Activated CD4-positive, alpha-beta memory T cell treated with anti-CD3 and anti-CD28 coated beads for 36 hours (primary cell): ENCODE measurements at places on chromosomes 2 and 18. TPM values are rescaled to one million over a fixed set of nuclear protein-coding genes. Genes with fewer than 3 reads are reported as not detected.

- peaks cover 4% of the 10 kb centered on the region for H3K27me3 ChIP-seq
- DNase-seq: no peak
- H3K4me3 ChIP-seq: no peak overlapping the region
- no peaks in the 10 kb centered on the region for H3K4me1 ChIP-seq
- H3K27ac ChIP-seq: no peak overlapping the region
Observed at GRCh38 chr2:98142106-98142791, 55.3 kb downstream of the VWA3B start.

DNA sequence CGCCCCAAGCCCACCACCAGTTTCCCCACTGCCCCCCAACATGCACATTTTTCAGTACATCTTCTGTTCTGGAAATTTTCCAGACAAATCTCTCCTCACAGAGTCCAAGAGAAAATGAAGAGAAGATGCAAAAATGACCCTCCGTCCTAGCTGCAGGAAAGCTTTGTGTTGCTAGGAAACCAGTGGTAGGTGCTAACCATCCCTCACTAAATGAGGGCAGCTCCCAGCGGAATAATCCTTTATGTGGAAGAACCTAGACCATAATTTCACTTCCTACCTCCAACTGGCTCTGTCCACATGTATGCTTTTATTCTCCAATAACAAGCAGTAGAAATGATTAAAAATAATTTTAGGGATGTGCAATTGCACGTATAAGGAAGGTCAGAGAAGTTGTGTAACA, 311.9 kb upstream of the EPHA4 start:
- no peaks in the 10 kb centered on the region for H3K4me1 ChIP-seq
- no peak overlapping the region for H3K27ac ChIP-seq
- no peaks in the 10 kb centered on the region for H3K27me3 ChIP-seq
- H3K36me3 ChIP-seq: no peaks in the 10 kb centered on the region
- no peak for DNase-seq

Gene IRS1
- 2.1 TPM for total RNA-seq

Gene CCDC150
- 13.2 TPM for total RNA-seq

GRCh38 chr18:55869556-55870501, 281.8 kb upstream of the TCF4 start:
- no peak for DNase-seq
- H3K36me3 ChIP-seq: no peaks in the 10 kb centered on the region
- H3K4me1 ChIP-seq: no peaks in the 10 kb centered on the region
- H3K27me3 ChIP-seq: no peaks in the 10 kb centered on the region

- no peak for DNase-seq
- no peak overlapping the region for H3K4me3 ChIP-seq
- H3K36me3 ChIP-seq: peaks cover 25% of the 10 kb centered on the region
- H3K4me1 ChIP-seq: peaks cover 10% of the 10 kb centered on the region
- no peaks in the 10 kb centered on the region for H3K27me3 ChIP-seq
Observed at GRCh38 chr2:190501702-190502407, 32.7 kb downstream of the NEMP2 start.

DNA sequence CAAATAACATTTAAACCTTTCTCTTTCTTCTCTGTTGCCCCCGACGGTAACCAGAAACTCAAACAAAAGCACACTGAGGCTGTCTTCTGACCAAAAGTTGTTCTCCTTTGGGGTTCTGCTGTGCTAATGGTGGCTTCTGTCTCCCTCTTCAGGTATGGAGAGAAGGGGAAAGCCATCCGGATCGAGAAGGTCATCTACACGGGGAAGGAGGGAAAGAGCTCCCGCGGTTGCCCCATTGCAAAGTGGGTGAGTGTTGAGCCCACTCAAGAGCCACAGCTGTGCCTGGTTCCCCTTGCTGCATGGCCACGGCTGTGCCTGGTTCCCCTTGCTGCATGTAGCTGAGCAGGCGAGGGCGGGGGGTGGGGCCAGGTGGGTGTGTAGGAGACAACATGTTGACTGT, 67.4 kb downstream of the BOLA3 start:
- H3K27ac ChIP-seq: no peak overlapping the region
- no peaks in the 10 kb centered on the region for H3K27me3 ChIP-seq
- no peak for DNase-seq
- no peak overlapping the region for H3K4me3 ChIP-seq

DNA sequence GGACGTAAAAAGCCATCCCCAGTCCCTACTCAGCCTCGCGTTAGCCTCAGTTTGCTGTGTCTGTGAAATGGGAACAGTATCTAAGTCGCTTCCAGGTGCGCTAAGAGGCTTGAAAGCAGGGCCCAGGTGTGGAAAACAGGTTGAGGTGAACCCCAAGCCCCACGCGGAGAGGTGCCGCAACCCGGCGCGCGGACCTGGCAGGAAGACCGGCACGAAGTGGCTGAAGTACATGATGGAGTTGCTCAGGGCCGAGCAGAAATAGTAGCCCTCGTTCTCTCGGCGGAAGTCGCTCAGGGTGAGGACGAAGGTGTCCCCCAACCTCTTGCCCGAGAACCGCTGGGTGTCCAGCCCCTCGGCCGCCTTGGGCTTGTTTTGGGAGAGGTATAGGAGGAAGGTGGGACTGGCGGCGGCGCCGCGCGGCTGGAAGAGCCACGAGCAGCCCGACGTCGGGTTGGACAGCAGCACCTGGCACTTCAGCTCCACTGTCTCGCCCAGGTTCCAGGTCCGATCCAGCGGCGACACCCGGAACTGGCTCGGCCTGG, 508 bp downstream of the CD8A start:
- no peak overlapping the region for H3K27ac ChIP-seq
- H3K4me3 ChIP-seq: peak overlapping the region; percentile 45

Gene TNFRSF11A
- total RNA-seq: 6.1 TPM

Gene AGXT
- not detected for total RNA-seq

DNA sequence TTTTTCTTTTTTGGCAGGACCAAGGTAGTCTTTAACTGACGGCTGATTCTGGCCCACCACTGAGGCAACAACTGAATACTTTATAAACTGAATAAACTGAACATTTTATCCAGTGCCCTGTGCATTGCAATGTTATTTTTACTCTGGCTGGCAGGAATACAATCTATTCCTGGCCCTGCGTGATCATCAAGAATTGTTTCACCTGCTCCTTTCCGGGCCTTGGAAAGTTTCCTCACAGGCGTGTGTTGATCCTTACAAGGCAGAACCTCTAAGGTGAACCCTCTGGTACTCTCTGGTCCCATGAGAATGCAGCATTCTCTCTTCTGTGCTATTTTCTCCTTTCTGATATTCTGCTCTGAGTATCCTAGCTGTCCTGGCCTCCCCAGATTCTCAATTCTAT, 113.7 kb upstream of the KLHL29 start:
- H3K4me3 ChIP-seq: no peak overlapping the region
- H3K27ac ChIP-seq: no peak overlapping the region
- H3K27me3 ChIP-seq: peaks cover 6% of the 10 kb centered on the region
- H3K36me3 ChIP-seq: no peaks in the 10 kb centered on the region
- no peaks in the 10 kb centered on the region for H3K4me1 ChIP-seq

- H3K4me3 ChIP-seq: no peak overlapping the region
- peak overlapping the region; percentile 59 for H3K27ac ChIP-seq
- DNase-seq: peak; percentile 61
- H3K36me3 ChIP-seq: peaks cover 5% of the 10 kb centered on the region
- peaks cover 46% of the 10 kb centered on the region for H3K4me1 ChIP-seq
- H3K27me3 ChIP-seq: no peaks in the 10 kb centered on the region
Observed at GRCh38 chr2:136212426-136213378, 94.8 kb upstream of the CXCR4 start.

Gene DES
- not detected for total RNA-seq

Gene ERICH2
- not detected for total RNA-seq

DNA sequence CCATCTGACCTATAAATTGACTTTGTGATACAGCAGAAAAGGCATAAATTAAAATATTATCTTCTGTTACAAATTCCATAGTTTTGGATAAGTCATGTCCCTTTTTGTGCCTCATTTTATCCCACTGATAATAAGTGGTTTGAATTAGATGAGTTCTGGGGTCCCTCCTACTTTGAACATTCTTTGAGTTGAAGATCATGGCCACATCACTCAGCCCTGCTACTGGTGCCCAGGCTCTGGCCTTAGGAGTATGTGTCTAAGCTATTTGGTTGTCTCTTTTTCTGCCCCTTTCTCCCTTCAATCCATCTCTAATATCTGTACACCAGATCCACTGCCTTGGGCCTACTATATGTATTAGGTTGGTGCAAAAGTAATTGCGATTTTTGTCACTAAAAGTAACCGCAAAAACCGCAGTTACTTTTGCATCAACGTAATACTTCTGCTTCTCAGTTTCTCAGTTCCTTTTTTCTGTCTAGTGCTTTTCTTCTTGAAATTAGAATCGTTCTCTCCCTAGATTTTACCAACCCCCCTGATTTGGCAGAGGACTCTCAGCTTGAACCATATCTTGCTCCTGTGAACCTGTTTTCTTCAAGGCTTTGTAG, 362.5 kb upstream of the TNP1 start:
- H3K4me3 ChIP-seq: no peak overlapping the region
- peaks cover 1% of the 10 kb centered on the region for H3K36me3 ChIP-seq
- peaks cover 19% of the 10 kb centered on the region for H3K4me1 ChIP-seq
- peak overlapping the region; percentile 15 for H3K27ac ChIP-seq

DNA sequence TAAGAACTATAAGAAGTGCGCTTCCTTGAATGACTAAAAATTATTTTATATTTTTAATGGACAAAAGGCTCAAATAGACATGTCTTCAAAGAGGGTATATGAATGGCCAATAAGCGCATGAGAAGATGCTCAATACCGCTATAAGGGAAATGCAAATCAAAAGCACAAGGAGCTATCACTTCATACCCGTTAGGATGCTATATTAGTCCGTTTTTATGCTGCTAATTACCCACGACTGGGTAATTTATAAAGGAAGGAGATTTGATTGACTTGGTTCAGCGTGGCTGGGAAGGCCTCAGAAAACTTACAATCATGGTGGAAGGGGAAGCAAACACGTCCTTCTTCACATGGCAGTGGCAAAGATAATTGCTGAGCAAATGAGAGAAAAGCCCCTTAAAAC, 20.5 kb upstream of the PPP4R1 start:
- H3K36me3 ChIP-seq: no peaks in the 10 kb centered on the region
- H3K27me3 ChIP-seq: peaks cover 1% of the 10 kb centered on the region

DNA sequence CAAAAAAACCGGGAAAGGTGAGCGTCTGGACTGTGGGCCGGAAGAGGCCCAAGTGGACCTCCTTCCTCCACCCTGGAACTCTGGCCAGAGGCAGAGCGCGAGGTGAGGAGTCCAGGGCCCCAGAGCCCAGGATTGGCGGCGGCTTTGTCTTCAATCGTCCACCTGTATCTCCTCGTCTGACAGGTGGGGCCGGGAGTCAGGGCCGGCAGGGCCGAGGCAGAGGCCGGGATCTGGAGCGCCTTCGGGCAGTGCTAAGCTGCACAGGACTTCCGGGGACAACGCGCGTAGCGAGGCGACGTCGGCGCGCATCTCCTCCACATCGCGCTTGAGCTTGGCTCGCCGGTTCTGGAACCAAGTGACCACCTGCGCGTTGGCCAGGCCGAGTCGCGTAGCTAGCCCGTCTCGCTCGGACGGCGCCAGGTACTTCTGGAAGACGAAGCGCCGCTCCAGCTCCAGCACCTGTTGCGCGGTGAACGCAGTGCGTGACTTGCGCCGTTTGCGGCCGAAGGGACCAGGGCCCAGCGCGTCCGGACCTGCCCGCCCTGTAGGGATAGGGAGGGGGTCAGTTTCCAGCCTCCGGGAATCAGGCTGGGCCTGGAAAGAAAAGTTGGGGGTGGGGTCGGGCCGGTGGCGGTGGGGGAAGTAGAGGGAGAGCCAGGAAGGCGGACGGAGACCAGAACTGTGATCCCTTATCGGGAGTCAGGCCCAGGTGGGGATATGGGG, 1.5 kb downstream of the LBX2 start:
- H3K27me3 ChIP-seq: peaks cover 45% of the 10 kb centered on the region
- H3K4me1 ChIP-seq: peaks cover 28% of the 10 kb centered on the region
- DNase-seq: peak; percentile 42
- H3K4me3 ChIP-seq: peak overlapping the region; percentile 75
- H3K27ac ChIP-seq: peak overlapping the region; percentile 20
